Breast epithelium (tissue), 4 donors: ENCODE measurements at places on chromosomes 3 and 15. TPM values are rescaled to one million over a fixed set of nuclear protein-coding genes. Genes with fewer than 3 reads are reported as not detected.

Gene CFAP20DC
- total RNA-seq = 3.3 TPM

Gene ARHGEF26
- 19.8 TPM for total RNA-seq

Gene CELSR3
- 1.3 TPM for total RNA-seq

Gene CTXN2
- total RNA-seq = not detected

Gene KNG1
- not detected for total RNA-seq

Gene BSN
- 0.15 TPM for total RNA-seq

Gene GTF2A2
- total RNA-seq = 20.3 TPM

Gene WDR5B
- total RNA-seq = 6.2 TPM

Gene THAP10
- 1.8 TPM for total RNA-seq
